Activated T-cell treated with anti-CD3 and anti-CD28 coated beads, Interleukin-2, amount 50 U/mL, for 72 hours (primary cell): ENCODE measurements at places on chromosomes 5 and 9. TPM values are rescaled to one million over a fixed set of nuclear protein-coding genes. Genes with fewer than 3 reads are reported as not detected.

GRCh38 chr5:178388386-178389025 lies 155.9 kb upstream of the PHYKPL start:
- DNase-seq = no peak

- peak; percentile 76 for DNase-seq
These were observed 26.1 kb upstream of the ANXA2R start for GRCh38 chr5:43065948-43066798.

DNA sequence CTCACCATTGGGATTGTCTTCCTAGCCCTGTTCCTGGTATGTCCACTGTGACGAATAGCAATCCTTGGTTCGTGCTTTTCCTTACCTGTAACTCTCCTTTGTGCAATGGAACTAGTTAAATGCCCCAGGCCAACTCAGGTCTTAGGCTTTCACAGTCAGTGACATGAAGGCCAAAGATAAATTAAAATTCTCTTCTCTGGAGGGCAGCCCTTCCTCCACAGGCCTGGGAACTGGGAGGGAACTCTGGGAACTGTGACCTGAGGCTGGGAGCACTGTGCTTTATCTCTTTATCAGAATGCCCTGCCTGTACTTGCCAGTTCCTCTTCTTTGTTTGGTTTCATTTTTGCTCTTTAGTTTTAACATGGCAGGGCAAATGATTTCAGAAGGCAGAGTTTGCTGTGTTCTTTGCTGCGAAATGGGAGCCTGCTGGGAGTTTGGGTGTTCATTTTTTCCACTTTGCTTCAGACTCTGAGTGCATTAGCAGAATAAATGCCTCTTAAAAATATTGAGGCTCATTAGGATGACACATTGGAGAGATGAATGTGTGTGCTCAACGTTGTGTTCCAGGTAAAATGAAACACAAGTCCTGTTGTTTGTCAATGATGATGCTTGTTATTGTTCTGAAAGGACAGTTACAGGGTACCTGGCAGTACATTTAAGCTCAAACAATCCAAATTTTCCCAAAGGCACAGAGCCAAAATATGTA lies 118.1 kb downstream of the NUDT12 start:
- DNase-seq = no peak

- DNase-seq = no peak
These were observed 333.3 kb upstream of the GRIA1 start for GRCh38 chr5:153157156-153157555.

GRCh38 chr5:79840084-79840990 lies 150.7 kb downstream of the CMYA5 start:
- DNase-seq = no peak

The CCL28 gene
- 15.0 TPM for total RNA-seq

DNA sequence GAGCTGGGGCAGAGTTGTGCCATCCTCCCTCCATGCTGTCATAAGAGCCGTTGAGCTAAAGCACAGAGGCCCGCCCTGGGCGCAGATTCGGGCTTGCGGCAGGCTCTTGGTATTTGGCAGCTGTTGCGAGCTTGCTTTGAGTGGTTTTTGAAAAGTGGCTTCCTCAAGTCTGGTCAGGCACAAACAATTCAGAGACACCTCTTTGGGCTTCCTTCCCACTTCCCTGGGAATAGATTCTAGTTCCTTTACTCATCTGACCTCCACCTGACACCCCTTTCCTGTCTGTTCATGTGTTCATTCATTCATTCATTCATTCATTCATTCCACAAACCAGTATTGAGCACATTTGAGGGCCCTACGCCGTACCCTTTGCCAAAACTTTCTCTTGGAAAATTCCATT lies 27.4 kb downstream of the NCS1 start:
- DNase-seq = no peak

The LYRM7 gene
- 16.0 TPM for total RNA-seq

- peak; percentile 59 for DNase-seq
These were observed 49.4 kb downstream of the NEURL1B start for GRCh38 chr5:172690258-172691075.

The NME5 gene
- not detected for total RNA-seq

GRCh38 chr5:66415208-66415607 lies 181.0 kb upstream of the MAST4 start:
- no peak for DNase-seq

DNA sequence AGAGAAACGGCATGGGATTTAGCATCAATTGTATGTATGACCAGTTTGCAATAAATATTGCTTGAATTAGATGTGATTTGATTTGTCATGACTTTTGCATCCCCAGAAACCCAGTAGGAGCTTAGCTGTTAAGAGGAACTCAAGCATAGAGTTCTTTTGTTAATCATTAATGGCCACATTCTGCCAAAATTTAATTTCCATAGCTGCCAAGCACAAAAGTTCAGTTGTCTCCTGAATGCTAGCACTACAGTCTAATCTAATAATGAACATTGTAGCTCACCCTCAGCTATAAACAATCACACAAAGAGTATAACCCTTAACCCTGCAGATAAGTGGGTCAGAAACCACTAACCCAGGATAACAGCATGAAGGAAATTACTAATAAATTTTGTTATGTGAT lies 169.8 kb upstream of the GRAMD2B start:
- DNase-seq = no peak

DNA sequence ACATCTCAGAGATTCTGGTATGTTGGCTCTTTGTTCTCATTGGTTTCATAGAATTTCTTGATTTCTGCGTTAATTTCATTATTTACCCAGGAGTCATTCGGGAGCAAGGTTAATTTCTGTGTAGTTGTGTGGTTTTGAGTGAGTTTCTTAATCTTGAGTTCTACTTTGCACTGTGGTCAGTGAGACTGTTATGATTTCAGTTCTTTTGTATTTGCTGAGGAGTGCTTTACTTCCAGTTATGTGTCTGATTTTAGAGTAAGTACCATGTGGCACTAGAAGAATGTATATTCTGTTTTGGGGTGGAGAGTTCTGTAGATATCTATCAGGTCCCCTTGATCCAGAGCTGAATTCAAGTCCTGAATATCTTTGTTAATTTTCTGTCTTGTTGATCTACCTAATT lies 12.2 kb downstream of the RANBP17 start:
- no peak for DNase-seq

The MYMK gene
- total RNA-seq = not detected

- no peak for DNase-seq
These were observed 1729.2 kb upstream of the WWC1 start for GRCh38 chr5:166562246-166562645.

GRCh38 chr9:101477736-101478135 lies 42.2 kb upstream of the ALDOB start:
- no peak for DNase-seq

The SYNPO gene
- 0.30 TPM for total RNA-seq

The C5orf46 gene
- not detected for total RNA-seq

The NR6A1 gene
- 2.9 TPM for total RNA-seq

GRCh38 chr5:141560151-141560550 lies 58.6 kb downstream of the DIAPH1 start:
- DNase-seq = no peak

The CTXN3 gene
- total RNA-seq = not detected

DNA sequence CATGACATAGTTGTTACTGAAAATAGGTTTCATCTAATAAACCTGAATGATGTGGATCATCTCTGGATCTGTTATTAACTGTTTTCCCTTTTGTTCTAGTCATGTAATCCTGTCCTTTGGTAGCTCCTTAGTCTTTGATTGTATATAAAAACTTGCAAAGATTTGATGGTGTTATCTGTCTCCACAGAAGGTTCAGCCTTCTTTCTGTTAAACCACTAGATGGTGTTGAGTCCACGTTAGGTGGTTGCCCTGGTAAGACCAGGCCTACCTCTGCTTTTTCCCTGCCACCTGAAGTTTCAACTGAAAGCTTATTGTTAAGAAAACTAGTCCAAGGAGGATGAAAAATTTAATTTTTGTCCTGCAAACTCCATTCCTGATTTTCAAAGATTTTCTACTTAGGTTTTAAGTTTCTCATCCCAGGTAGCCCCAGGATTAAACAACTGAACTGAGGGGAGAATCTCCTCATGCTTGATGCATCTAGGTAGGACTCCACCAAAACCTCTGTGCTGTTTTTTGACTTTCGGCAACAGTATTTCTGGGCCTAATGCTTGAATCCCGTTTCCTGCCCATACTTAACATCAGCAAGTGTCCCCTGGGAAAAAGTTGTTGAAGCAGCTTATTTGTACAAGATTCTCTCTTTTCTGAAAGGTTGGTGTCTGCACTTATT lies 68.5 kb downstream of the RICTOR start:
- no peak for DNase-seq

GRCh38 chr5:17147617-17148016 lies 69.8 kb upstream of the BASP1 start:
- no peak for DNase-seq

- DNase-seq = no peak
These were observed 165.0 kb upstream of the MAP3K1 start for GRCh38 chr5:56650386-56650785.

- no peak for DNase-seq
These were observed 22.5 kb downstream of the TMEM268 start for GRCh38 chr9:114633438-114634089.

DNA sequence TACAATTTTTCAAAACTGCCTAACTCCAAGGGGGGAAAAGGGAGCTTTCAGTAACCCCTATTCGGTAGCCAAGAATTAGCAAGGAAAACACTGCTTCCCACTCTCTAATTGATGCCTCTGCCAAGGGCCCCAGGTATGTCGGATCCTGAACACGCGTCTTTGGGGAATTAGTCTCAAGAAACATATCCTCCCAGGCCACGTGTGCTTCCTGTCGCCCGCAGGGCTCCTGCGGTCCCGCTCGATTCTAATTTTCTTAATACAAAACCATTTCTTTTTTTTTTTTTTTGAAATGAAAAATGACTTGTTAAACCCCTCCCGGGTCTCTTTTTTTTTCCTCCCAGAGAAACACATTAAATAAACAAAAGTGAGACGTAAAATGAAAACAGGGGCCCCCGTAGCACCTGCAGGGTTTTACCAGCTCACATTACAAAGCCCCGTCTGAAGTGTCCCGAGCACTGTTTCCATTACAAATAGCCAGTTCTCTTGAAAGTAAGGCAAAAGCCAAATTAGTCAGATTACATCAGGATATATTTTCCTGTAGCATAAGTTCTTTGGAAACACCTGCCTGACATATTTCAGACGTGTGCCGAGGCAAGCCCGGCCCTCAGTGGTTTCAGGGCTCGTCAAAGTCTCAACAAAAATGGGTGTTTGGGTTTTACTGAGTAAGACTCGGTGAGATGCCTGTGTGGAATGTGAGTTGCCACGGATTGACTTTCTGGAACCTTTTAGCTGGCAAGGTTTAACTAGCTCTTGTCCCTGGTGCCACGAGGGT lies 21.5 kb downstream of the SMIM23 start:
- DNase-seq = no peak

DNA sequence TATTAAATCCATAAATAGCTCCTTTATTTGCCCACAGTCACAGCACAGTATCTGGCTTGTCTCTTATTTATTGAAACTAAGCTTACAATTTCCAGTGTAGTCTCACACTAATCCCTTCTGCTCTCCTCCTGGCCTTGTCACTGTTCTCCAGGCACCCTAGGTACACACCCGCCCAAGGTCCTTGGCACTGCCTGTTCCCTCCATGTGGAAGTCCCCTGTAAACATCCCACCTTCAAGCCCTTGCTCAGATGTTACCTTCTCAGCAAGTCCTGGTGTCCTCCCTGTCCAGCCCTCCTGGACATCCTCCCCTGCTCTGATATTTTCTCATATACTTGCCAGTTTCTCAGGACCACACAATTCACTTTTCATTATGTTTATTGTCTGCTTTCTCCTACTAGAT lies 44.2 kb upstream of the CFAP157 start:
- DNase-seq = no peak

GRCh38 chr9:92492781-92493401 lies 10.6 kb upstream of the ASPN start:
- DNase-seq = no peak

The TRAPPC13 gene
- 23.4 TPM for total RNA-seq

The MBLAC2 gene
- 5.4 TPM for total RNA-seq

GRCh38 chr9:118367383-118367782 lies 663.2 kb downstream of the TLR4 start:
- no peak for DNase-seq

DNA sequence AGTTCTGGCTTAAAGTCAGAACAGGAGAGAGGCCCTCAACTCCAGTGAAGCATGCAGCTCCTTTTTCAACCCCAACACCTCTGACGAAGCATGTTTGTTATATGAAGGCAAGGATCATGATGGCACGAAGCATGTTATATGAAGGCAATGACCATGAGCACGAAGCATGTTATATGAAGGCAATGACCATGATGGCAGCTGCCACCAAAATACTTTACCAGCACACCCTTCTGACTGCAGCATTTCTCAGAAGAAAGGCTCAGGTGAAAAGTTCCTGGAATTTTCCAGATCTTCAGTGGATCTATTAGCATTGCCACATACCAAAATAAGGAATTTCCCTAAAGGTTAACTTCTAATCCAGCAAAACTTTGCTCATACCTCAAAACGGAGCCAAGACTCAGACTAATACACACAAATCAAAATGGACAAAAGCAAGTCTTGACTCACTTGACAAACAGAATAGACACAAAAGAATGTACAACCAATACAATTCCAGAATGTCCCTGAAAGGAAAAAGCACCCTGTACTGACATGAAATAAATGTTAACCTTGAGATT lies 217.4 kb downstream of the FANCC start:
- DNase-seq = no peak

DNA sequence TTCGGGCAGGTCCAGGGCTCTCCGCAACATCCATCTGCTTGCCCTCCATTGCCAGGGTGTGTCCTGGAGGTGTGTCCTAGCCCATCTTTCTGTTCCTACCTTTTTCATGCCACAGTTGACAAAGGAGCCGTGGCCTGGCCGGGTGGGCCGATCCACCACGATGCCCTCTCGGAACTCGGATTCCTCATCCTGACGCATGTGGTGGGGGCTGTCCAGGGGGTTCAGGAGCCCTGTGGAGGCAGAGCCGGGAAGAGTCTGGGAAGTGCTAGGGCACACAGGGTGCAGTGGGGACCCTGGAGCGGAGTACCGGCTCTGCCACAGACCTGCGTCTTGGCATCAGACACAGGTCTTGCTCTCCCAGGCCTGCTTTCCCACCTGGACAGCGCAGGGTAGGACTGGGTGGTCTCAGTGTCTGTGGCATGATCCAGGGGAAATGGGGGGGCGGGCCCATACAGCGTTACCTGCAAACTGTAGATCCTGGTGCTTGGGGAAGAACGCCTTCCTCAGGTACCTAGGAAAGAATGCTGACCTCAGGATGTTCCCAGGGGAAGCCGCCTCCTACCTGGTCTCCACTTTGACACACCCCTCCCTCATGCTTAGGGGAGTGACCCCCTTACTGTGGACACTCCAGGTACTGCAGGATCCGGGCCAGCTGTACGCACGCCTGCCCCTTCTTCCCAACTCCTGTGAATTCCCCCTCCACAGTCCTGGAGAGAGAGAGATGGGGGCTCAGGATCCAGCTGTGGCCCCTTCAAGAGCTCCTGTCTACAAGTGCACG lies 3.5 kb downstream of the SPOUT1 start:
- no peak for DNase-seq

- no peak for DNase-seq
These were observed 698.4 kb downstream of the DNAH5 start for GRCh38 chr5:13246053-13246452.

- no peak for DNase-seq
These were observed 299.3 kb downstream of the RASEF start for GRCh38 chr9:82763656-82764055.
